Endodermal cell (in vitro differentiated cells): ENCODE measurements at places on chromosomes 4 and X. TPM values are rescaled to one million over a fixed set of nuclear protein-coding genes. Genes with fewer than 3 reads are reported as not detected.

DNA sequence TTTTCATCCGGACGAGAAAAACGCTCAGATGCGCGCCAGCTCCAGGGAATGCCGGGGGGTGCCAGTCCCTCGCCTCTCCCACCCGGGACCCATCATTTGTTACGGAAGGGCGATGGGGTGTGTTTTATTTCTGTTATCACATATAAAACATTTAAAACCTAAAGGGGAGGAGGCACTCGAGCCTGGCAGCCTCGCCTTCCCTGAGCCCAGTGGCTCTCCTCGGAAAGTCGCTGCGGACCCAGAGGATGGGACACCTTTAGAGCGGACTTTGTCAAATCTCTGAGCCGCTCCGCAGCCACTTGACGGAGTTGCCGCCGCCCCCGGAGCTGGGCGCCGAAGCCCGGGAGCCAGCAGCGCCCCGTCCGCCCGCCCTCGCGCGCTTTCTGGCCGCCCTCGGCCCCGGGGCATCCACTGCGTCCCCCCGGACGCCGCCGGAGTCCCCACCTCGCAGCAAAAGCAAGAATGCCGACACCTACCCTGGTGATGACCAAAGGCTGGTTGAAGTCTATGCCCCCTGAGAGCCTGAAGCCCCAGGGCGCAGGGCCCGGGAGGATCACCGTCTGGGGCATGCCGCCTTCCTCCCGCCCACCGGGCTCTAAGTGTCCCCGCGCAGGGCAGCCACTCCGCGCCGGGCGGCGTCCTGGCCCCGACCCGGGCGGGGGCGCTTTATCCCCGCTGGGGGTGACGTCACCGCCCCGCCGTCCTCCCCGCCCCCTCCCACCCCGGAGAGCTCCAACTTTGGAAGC lies at the start of gene PDLIM3:
Gene PDLIM3, minus strand, starts transcription at position 642 of the 746 bp plus-strand sequence. Its CDS starts 73 bp downstream, at position 569.
- peak within 1 kb of the TSS; percentile 86 for H3K4me3 ChIP-seq
- peaks cover 36% of the 10 kb centered on the region for H3K27me3 ChIP-seq
- DNase-seq: peak; percentile 88

The ZNF157 gene
- total RNA-seq: 0.84 to 1.3 TPM (median 1.2 TPM) in 3 replicates

- no peak overlapping the region for H3K27ac ChIP-seq
- H3K36me3 ChIP-seq: no peaks in the 10 kb centered on the region
- H3K4me3 ChIP-seq: no peak overlapping the region
- H3K27me3 ChIP-seq: no peaks in the 10 kb centered on the region
- no peaks in the 10 kb centered on the region for H3K4me1 ChIP-seq
These were observed 109.2 kb downstream of the ARHGAP10 start for GRCh38 chr4:147840838-147841738.

- H3K4me3 ChIP-seq: no peak overlapping the region
- no peak for DNase-seq
- no peak overlapping the region for H3K27ac ChIP-seq
These were observed 137.4 kb downstream of the GRIA2 start for GRCh38 chr4:157357887-157358286.

- no peak overlapping the region for H3K27ac ChIP-seq
- no peak for DNase-seq
- no peaks in the 10 kb centered on the region for H3K27me3 ChIP-seq
- H3K36me3 ChIP-seq: no peaks in the 10 kb centered on the region
- H3K4me3 ChIP-seq: no peak overlapping the region
These were observed 722.4 kb upstream of the TENM3 start for GRCh38 chr4:181520790-181521189.

The AREG gene
- 1.3 and 2.3 TPM in 2 replicates for total RNA-seq

The KLKB1 gene
- total RNA-seq: 9.5 and 11.5 TPM in 2 replicates

- no peaks in the 10 kb centered on the region for H3K4me1 ChIP-seq
- no peak overlapping the region for H3K4me3 ChIP-seq
- DNase-seq: no peak
- no peak overlapping the region for H3K27ac ChIP-seq
- H3K36me3 ChIP-seq: no peaks in the 10 kb centered on the region
These were observed 78.0 kb downstream of the PRDM5 start for GRCh38 chr4:120844528-120844921.

- no peaks in the 10 kb centered on the region for H3K36me3 ChIP-seq
- DNase-seq: peak; percentile 77
These were observed 163.9 kb upstream of the NOCT start for GRCh38 chr4:138851391-138852335.

DNA sequence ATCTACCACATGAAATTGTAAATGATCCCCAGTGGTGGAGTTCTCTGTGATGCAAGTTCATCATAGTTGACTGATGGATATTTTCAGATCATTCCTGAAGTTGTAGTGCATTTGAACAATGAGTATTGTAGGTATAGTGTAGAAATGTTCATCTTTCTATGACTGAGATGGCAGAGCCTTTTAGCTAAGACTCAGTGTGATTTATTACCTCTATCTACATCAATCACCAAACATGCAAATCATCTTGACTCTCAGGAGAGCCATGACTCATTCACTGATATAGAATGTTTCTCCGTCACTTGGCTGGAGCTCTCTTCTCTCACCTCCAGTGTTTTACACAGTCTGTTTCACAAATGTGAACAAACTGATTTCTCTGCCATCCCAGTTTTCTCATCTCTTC lies 392.6 kb downstream of the IL1RAPL1 start:
- no peak overlapping the region for H3K27ac ChIP-seq
- no peaks in the 10 kb centered on the region for H3K36me3 ChIP-seq
- no peak overlapping the region for H3K4me3 ChIP-seq
- no peak for DNase-seq

- H3K27ac ChIP-seq: no peak overlapping the region
- H3K36me3 ChIP-seq: no peaks in the 10 kb centered on the region
- DNase-seq: no peak
- H3K4me3 ChIP-seq: no peak overlapping the region
- H3K4me1 ChIP-seq: no peaks in the 10 kb centered on the region
- no peaks in the 10 kb centered on the region for H3K27me3 ChIP-seq
These were observed 52.0 kb downstream of the RTL9 start for GRCh38 chrX:110410603-110411002.

The CACNA1F gene
- 0.42 to 2.4 TPM (median 1.0 TPM) in 3 replicates for total RNA-seq

GRCh38 chr4:57158221-57158620 lies 48.0 kb upstream of the IGFBP7 start:
- H3K27me3 ChIP-seq: no peaks in the 10 kb centered on the region
- H3K4me3 ChIP-seq: no peak overlapping the region
- H3K27ac ChIP-seq: no peak overlapping the region
- DNase-seq: no peak
- H3K36me3 ChIP-seq: no peaks in the 10 kb centered on the region

The CXCL11 gene
- total RNA-seq: 0.21 TPM in 1 of 3 replicates, not detected in the others

DNA sequence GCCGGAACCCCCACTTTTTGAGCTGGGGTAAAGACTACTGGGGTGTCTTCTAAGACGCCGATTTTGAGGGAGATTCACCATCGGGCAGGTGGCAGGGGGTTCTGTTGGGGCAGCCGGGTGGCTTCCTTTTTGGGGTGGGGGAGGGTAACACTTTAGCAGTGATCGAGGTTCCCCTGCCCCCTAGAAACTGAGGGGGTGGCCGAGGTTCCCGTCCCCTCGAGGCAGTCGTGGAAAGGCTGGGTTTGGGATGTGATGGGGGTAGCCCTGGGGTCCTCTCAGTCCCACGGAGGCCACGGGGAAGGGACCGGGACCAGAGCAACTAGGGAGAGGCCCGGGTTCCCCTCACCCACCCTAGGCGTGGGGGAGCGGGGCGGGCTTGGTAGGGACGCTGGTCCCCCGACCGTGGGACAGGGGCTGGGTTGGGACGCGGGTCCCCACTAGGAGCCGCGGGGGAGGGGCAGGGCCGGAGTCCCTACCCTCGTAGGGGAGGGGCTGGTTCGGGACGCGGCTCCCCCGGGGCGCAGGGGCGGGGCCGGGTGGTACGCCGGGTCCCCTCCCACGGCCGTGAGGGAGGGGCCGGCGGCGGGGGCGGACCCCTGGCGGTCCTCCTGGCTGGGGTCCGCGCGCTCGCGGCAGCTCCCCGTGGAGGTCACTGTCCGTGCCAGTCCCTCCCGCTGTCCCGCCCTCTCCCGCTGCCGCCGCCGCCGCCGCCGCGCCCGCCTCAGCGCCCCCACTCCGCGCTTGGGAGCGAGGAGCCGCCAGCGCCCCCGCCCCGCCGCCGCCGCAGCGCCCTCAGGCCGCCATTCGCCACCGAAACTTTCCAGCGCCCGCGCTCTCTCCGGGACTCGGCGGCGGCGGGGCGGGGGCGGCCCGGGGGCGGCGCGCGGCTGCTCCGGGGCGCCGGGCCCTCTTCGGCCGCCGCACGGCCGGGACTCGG lies at the start of gene TBL1X:
Gene TBL1X, plus strand, starts transcription at position 624 of the 937 bp plus-strand sequence. CDS start 188,529 bp downstream, outside the sequence.
- H3K27ac ChIP-seq: no peak within 1 kb of the TSS
- no peaks in the 10 kb centered on the region for H3K36me3 ChIP-seq
- H3K4me1 ChIP-seq: peaks cover 4% of the 10 kb centered on the region
- H3K4me3 ChIP-seq: peak within 1 kb of the TSS; percentile 67

DNA sequence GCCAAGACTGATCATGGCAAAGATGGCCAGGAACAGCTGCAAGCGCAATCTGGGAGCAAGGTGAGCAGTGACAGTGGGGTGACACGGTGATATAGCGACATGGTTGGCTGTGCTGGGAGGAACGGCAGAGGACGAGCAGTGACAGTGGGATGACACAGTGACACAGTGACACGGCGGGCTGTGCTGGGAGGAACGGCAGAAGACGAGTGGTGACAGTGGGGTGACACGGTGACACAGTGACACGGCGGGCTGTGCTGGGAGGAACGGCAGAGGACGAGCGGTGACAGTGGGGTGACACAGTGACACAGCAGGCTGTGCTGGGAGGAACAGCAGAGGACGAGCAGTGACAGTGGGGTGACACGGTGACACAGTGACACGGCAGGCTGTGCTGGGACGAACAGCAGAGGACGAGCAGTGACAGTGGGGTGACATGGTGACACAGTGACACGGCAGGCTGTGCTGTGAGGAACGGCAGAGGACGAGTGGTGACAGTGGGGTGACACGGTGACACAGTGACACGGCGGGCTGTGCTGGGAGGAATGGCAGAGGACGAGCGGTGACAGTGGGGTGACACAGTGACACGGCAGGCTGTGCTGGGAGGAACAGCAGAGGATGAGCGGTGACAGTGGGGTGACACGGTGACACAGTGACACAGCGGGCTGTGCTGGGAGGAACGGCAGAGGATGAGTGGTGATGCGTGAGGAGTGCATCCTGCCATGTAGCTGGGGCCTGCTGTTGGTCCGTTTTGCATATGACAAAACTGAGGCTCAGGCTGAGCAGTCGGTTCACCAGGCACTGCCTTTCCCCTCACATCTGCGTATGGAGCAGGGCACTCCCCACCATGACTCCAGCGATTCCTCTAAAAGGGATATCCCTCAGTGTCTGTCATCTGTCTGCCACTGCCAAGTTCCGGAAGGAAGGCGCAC lies 36.0 kb upstream of the MXD4 start:
- H3K27me3 ChIP-seq: no peaks in the 10 kb centered on the region
- no peak for DNase-seq
- no peaks in the 10 kb centered on the region for H3K36me3 ChIP-seq
- no peak overlapping the region for H3K27ac ChIP-seq
- no peaks in the 10 kb centered on the region for H3K4me1 ChIP-seq
- H3K4me3 ChIP-seq: no peak overlapping the region

The OTUD6A gene
- total RNA-seq: not detected in 2 replicates

The UGT8 gene
- 8.8 to 12.4 TPM (median 10.4 TPM) in 3 replicates for total RNA-seq
